Fibroblast of skin of right biceps (primary cell): ENCODE measurements at places on chromosomes 12 and 14.

DNA sequence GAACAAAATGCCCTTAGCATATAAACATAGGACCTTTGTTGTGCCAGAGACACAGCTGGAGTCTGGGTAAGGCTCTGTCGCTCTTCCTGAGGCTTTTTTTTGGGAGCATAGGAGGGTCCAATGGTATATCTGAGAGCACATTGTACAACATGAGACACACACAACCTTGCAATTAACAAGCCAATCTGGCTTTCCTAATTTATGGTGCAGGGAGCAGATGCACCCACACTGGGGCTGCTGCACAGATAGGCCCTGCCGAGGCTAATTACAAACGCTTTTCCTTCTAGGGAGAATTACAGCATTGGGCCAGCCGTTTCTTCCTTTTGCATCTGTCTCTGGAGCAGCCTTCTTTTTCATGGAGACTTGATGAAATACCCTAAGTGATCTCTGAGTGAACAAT is 75.0 kb upstream of the OVCH1 start:
- DNase-seq, result no peak

GRCh38 chr14:105908481-105908911 is 382.1 kb downstream of the TMEM121 start:
- DNase-seq, result no peak

DNA sequence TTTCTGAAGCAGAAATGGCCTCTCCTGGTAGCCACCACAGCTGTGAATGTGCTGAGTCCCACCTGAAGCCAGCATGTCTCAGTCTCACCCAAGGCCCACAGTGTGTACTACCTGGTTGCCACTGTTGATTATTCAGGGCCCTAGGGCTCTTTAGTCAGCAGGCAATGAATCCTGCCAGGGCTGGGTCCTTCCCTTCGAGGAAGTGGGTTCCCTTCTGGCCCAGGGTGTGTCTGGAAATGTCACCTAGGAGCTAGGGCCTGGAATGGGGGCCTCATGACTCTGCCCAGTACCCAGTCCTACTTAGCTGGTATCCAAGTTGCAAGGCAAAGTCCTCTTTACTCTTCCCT is 207.4 kb downstream of the SYNE2 start:
- DNase-seq, result no peak

- no peak for DNase-seq
Observed at GRCh38 chr12:8123124-8123912, at the start of gene CLEC4A. Gene CLEC4A, plus strand, starts transcription at chr12:8123617. Its CDS starts 262 bp downstream, at chr12:8123879.

- peak; percentile 81 for DNase-seq
Observed at GRCh38 chr12:10722905-10723746, at the start of gene YBX3. Gene YBX3, minus strand, starts transcription at chr12:10723323. Its CDS starts 212 bp downstream, at chr12:10723111.

DNA sequence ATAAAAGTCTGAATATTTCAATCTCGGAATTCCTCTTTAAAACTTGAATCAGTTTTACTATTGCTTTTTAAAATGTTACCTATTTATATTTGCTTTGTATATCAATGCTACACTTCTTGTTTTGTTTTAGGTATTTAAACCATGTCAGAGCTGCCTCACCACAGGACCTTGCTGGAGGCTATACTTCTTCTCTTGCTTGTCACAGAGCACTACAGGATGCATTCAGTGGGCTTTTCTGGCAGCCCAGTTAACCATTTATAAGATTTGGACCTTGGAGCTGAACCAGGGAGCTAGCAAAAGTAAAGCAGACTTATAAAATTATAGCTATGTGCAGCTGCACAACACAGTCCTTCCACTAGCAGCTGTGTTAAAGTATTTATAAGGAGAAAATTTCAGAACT is 12.8 kb downstream of the TRMT5 start:
- DNase-seq, result no peak

- no peak for DNase-seq
Observed at GRCh38 chr14:89014569-89014850, 190.1 kb downstream of the TTC8 start.

- DNase-seq, result no peak
Observed at GRCh38 chr14:36268121-36268520, 52.3 kb downstream of the MBIP start.

DNA sequence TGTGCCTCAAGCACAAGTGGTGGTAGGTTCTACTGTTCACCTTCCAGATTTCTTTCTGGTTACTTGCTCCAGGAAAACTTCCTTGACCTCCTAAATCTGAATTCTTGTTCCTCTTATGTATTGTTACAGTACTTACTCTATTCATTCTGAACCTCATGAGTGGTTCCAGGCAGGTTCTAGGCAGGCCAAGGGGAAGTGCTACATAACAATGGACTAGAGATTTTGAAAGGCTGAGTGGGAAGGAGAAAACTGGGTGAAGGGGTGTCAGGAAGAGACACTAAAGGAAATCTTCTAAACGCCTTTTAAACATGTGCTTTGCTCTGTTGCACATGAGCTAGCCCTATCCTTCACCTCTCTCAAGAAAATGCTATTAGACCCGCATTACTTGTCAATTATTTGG is 1.6 kb downstream of the YARS2 start:
- no peak for DNase-seq

- no peak for DNase-seq
Observed at GRCh38 chr12:60872850-60873713, 1277.3 kb downstream of the SLC16A7 start.

DNA sequence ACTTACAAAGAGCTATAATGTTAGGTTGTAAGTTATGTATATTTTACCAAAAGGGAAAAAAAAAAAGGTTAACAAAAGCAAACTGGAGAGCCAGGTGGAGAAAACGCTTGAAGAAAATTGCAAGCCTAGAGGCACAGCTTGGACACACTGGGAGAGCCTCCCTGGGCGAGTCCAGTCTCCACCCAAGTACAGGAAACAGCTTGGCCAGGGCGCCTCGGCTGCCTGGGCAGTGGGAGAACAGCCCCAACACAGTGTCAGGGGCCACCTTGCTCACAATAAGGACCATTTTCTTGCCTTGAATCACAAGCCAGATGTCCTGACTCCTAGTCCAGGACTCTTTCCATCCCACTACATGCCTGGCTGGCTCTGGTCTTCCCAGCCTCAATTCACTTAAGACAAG is 33.3 kb downstream of the TTC7B start:
- no peak for DNase-seq

GRCh38 chr14:60641742-60642269 is 7.5 kb downstream of the SIX1 start:
- DNase-seq, result no peak

DNA sequence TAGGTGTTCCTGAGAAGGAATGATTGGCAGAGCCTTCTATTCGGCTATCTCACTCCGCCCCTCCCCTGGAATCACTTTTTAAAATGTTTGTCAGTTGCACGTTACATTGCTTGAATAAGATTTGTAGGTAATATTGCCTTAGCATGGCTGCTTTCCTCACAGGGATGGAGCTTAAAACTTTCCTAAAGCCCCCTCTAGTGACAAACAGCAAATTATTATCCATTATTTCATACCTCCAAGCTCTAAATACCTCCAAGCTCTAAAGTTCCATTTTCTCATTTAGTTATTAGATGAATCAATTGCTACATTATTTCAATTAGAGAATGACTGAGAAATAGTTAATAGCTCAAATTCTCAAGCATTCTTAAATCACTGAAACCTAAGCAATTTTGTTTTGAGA is 5.1 kb upstream of the SPATA7 start:
- peak; percentile 1 for DNase-seq

DNA sequence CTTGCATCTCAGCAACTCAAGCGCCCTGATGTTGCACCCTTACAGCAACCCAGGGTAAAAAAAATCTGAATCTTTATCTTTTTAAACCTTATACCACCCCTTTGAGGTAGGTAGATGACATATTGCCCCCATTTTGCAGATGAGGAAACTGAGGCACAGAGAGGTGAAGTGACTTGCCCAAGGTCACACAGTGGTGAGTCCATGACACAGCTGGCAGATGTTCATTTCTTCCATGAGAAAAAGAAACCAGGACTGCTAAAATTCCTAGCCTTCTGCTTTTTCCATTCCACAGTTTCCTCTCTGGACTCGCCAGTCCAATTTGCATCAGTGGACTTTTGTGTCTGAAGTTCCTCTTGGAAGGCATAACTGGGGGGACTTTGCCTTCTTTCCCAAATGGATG is 79.3 kb downstream of the IGF1 start:
- no peak for DNase-seq

- no peak for DNase-seq
Observed at GRCh38 chr14:66121859-66122258, 364.3 kb upstream of the CCDC196 start.

DNA sequence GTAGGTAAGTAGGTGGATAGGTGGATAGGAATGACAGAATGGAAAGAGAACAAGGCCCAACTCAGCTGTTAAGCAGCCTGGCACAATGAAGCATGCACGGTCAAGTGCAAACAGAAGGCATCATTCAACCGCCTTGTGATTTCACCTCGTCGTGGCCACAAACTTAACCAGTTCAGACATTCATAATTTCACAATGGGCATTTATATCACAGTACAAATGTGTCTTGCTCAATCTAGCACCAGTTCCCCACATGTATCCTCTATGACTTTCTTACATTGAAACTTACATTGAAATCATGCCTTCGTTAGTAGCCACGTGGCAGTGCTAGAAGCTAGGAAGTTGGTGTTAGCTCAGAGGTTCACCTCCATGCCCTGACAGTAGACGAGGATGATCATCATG is 207.5 kb downstream of the ETV6 start:
- no peak for DNase-seq

DNA sequence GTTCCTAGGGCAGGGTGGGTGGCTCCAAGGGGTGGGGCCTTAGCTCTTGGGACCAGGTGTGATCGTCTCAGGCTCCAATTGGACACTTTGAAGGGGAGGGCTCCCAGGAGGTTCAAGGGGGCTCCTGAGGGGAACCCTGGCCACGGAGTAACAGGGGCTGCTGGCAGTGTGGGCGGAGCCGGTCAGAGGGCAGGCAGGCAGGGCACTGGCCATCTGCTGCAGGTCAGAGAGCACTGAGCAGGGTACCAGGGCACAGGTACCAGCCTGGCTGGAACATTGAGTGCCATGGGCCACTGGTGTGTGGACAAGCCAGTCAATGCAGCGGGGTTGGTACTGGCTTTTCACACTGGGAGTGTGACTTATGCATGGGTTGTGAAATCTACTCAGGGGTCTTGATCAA is 32.2 kb downstream of the SYNE3 start:
- DNase-seq, result no peak

DNA sequence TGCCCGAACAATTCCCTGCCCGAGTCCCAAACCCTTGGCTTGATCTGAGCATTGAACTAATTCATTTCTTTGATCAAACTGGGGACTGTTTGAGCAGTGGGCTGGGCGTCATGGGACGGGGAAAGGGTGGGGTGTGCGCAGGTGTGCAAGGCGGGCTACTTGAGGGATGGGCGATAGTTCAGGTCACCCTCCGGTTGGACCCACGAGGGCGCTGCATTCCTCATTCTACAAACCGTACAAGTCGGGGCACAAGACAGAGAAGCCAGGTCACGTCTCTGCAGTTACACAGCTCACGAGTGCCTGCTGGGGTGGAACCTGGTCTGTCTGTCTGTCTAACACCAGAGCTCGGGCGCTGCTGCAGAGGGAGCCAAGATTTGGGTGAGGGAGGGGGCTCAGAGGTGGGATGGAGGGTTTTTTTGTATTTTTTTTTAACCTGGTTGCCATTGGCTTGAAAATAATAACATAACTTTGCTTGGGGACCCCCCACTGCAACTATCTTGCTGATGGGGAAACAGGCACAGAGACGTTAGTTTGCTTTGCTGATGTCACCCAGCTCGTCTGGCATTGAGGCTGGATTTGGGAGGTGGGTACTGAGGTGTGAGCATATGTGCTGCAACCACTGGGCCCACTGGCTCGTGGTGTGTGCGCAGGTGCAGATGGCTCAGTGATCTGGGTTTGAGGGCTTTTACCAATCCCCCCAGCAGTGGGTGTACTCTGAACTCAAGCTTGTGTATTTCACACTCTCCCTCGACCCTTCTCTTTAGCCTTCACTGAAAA is 7.6 kb upstream of the RTL1 start:
- no peak for DNase-seq

DNA sequence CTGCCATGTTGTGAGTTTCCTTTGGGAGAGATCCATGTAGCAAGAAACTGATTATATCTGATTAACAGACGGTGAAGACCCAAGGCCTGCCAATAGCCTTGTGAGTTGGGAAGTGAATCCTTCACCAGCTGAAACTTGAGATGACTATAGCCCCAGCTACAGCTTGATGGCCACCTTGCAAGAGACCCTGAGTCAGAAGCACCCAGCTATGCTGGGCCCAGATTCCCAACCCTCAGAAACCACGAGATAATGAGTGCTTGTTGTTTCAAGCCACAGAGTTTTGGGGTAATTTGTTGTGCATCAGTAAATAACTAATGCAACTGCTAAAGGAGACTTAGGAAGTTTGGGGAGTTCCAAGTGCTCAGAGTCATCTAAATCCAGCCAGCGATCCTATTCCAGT is 80.3 kb downstream of the AVPR1A start:
- DNase-seq, result peak; percentile 18

DNA sequence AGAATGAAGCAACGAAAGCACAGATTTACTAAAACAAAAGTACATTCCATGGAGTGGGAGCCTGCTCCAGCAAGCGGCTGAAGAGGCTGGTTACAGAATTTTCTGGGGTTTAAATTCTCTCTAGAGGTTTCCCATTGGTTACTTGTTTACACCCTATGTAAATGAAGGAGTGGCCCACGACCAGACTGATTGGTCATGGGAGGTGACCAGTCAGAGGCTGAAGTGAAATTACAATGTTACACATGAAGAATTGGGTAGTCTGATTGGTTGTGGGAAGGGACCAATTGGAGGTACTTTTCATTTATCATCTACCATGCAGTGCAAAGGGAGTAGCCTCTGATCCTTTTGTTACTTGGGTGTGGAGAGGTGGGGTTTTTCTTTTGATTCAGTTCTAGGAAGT is 36.2 kb upstream of the APPL2 start:
- no peak for DNase-seq

DNA sequence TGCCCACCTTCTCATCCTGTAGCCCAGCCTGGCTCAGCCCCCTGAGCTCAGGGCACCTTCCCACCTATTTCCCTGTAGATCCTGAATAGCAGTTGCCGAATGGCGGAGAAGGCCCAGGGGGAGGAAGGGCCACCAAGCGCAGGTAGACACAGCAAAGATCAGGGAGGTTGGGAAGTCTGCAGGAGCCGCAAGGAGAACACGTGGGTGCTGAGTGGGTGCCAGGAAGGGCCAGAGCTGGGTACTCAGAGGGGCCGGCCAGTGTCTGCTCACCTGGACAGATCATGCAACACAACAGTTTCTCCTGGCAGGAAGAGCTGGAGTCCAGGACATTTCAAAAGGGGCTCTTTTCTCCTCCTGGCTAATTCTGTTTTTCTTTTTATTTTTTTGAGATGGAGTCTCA is 30.6 kb downstream of the CHGA start:
- no peak for DNase-seq

DNA sequence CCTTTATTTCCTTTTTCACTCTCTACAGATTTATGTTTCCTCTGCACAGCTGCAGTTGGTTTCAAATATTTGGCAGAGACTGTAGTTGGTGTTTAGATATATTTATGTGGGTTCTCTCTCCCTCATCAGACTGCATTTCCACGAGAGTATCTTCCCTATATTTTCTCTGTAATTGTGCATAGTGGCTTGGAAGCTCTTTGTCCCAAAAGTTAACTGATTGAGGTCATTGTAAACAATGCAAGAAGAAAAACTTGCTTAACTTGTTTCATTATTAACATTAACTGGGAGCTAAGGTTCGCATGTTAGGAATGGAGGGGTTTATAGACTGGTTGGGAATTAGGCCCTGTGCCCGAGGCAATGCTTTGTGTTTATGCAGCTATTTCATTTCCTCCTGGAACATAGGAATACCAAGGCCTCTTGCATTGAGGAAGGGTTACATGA is 216.9 kb upstream of the HMGA2 start:
- DNase-seq, result no peak

- no peak for DNase-seq
Observed at GRCh38 chr12:128715485-128715884, 108.3 kb downstream of the SLC15A4 start.

- DNase-seq, result no peak
Observed at GRCh38 chr14:65101631-65102440, 481 bp downstream of the MAX start.
